ENCODE measurements at places on chromosomes 5 and 9. TPM values are rescaled to one million over a fixed set of nuclear protein-coding genes. Genes with fewer than 3 reads are reported as not detected.
A peak's percentile ranks its signal among the peaks of the same experiment; 100 is the strongest.

DNA sequence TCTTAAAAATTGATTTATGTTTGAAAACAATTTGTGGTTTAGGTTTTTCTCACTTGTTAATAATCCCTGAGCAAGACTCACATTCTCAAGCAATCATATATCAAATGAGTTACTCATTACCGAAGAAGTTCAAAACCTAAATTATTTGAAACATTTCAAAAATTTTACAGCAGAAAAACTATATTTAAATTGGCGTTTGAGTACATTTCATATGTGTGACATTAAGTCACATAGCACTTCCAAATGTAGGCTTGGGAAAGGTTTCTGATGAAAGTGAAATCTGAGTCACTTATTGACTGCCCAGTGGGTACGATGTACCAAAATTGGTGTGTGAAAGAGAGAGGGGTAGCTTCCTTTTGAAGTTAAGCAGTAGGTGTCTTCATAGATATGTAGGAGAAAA lies 411.4 kb upstream of the SGCD start:
- DNase-seq: no peak

DNA sequence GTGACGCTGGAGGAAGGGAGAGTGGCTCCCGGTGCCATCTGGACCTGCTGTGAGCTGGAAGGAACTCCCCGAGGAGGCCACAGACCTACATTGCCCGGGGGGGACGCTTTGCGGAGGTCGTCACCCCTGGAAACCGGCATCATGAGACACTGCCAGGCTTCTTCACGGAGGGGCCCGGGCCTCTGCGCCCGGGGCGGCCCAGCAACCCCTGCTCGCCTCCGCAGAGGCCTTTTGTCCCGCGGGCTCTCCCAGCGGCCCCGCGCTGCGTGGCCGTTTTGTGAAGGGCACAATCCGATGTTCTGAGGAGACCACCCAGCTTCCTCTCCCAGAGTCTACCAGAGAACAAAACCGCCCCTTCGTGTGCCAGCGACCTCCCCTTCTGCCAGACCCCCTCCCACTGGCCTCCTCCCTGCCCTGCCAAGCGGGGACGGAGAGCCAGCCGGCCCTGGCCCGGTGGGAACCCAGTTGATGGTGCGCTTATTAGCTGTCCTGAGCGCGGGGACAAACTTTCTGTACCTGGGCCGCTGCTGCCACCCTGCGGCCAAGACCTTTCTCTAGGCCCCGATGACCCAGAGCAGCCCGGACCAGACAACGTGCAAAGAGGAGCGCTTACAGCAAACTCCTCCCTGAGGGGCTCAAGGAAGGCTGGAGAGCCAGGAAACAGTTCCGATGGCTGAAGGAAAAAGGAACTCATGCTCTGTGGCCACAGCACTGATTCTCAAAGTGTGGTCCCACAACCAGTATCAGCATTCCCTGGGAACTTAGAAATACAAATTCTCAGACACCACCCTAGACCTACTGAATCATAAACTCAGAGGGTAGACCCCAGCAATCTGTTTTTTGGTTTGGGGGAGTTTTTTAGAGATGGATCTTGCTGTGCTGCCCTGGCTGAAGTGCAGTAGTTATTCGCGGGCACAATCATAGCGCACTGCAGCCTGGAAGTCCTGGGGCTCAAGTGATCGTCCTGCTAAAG lies 86.7 kb downstream of the SLC1A3 start:
- peak; percentile 71 for DNase-seq

- no peak for DNase-seq
These were observed 29.6 kb downstream of the SAR1B start for GRCh38 chr5:134603059-134603458.

DNA sequence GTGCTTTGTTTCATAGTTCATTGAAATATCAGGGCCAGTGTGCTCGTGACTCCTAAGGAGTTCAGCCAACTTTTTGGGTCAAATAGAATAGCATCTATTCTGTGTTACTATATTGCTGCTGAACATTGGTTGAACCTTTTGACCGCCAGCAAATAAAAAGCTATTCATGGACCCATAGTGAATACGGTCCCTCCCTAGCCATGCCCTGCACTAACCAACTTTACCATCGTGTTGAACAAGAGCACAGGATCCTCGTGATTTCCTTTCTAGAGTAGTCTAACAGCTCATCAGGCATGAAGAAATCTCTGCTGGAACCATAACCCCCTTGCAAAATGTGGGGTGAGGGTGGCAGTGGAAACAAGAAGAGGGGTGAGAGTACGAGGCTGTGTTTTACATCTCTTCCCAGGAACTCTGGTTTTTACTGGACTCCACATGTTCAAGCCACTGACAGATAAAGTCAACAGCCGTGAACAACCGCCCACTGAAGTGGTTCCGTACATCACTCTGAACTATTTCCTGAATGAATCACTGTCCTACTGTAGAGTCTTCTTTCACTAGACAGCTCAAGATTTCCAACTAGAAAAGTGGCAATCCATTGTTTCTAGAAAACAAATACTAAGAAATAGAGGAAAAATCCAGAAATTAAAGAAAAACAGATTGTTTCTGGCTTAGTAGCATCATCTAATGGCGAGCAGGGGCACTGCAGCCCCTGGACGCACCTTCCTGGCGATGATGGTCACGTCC lies 70.1 kb upstream of the SPATA31E1 start:
- no peak for DNase-seq

DNA sequence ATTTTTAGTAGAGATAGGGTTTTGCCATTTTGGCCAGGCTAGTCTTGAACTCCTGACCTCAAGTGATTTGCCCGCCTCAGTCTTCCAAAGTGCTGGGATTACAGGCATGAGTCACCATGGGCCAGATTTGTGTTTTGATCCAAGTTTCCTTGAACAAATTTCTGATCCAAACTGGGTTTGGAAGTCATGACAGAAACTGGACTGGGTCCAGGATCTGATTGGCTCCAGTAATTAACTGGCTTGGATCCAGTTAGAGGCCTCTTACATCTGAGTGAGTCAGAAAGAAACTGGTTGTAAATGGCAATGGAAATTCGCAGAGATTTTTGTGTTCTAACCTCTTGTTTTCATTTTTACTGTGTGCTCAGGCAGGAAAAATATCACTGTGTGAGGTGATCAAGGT lies 141.6 kb downstream of the SLC25A46 start:
- DNase-seq: no peak

GRCh38 chr9:129021091-129021490 lies 7.0 kb downstream of the SH3GLB2 start:
- DNase-seq: no peak

DNA sequence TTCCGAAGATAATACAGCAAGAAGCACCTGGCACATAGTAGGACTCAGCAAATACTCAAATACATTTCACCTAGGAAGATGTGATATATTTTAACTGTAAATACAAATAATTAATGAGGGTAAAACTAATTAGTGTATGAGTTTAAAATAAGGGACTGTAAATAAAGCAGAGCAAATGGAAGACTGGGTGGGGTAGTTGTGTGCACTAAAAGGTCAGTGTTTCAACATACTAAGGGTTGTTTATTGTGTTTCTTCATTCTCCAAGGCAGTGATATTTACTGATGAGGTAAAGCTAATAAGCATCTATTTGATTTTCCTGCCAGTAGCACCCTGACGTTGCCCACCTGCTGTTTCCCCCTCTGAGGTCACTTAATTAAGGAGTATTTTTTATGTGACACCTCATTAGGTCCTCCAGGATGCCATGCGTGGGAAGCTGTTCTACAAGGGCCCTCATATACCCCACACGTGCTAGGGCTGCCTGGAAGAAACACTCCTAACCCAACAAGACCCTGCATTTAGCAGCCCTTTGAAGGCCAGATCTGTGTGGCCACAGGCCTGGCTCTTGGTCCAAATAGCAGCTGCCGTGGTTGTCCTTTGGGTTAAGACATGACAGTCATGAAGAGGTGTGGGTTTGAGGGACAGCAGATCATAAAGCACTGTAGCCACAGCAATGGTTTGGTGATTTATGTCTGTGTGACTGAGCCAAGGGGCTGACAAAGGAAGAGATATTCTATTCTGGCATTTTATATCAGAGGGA lies 97.5 kb upstream of the RPS23 start:
- no peak for DNase-seq

- DNase-seq: no peak
These were observed 39.7 kb downstream of the NDUFS6 start for GRCh38 chr5:1840741-1841521.

DNA sequence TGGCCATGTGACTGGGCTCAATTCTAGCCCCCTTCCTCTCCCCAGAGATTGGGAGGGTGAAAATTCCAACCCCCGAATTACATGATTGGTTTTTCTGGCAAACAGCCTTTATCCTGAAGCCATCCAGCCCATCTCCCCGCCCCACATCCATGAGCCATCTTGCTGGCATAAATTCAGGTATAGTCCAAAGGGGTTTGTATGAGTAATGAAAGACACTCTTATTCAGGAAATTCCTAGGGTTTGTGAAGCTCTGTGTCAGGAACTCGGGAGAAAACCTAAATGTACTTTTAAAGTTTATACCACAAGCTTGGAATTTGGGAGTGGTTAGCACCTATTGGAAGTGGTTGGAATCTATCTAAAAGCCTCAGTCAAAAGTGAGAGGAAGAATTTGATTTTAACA lies 80.6 kb upstream of the SIMC1 start:
- DNase-seq: no peak

DNA sequence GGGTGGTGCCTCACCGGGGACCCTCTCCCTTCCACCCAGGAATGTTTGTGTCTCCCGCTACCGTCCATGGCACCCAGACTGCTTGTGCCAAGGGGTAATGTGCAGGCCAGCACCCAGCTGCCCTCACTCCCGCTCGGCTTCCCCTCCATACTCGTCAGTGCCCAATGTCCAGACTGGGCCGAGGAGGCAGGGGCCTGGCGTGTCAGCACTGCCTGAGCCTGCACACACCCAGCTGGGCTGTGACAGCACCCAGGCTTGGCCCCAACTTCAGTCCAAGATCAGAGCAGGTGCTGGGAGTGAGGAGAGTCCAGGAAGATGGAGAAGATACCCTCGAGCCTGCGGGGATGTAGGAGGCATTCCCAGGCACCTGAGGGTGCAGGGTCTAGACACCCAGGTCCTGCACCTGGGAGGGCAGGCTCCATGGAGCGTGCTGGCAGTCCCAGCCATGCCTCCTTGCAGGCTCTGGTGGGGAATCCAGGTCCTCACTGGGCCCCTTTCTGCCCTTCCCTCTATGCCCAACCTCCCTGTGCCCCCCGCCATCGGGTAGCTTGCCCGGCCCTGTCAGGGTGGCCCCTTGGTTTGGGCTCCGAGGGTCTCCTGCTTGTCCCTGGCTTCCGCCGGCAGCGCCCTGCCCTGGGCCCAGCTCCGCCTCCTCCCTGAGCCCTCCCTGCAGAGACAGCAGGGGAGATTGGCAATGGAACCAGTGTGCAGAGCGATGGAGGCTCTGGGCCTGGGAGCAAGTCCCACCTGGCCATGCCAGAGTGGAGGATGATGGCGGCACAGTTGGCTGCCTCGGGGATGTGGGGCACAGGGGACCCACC lies 250.8 kb upstream of the EDIL3 start:
- DNase-seq: no peak

FOXD4 gene
- polyA plus RNA-seq: 0.96 TPM

HAUS6 gene
- polyA plus RNA-seq: 16.8 TPM

TEX48 gene
- not detected for polyA plus RNA-seq

SUSD3 gene
- polyA plus RNA-seq: 10.2 TPM
